ENCODE measurements at places on chromosomes 16 and 17.
A peak's percentile ranks its signal among the peaks of the same experiment; 100 is the strongest.

GRCh38 chr17:69047368-69048263 is 13.1 kb downstream of the ABCA9 start:
- no peak for DNase-seq

DNA sequence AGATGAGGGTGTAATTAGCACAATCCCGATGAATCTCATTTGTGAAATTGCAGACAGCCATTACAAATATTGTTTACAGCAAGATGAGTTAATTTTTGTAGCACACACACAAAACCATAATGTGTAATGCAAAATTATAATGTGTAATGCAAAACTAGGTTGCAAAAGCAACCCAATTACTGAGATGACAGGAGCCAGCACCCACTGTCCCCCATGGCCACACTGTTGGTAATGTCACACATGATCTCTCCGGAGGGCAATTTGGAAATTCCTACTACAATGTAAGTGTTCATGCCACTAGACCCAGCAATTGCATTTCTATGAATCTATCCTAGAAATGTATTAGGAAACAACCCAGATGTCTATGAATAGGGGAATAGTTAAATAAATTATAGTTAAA is 76.9 kb downstream of the MARF1 start:
- no peak for DNase-seq

DNA sequence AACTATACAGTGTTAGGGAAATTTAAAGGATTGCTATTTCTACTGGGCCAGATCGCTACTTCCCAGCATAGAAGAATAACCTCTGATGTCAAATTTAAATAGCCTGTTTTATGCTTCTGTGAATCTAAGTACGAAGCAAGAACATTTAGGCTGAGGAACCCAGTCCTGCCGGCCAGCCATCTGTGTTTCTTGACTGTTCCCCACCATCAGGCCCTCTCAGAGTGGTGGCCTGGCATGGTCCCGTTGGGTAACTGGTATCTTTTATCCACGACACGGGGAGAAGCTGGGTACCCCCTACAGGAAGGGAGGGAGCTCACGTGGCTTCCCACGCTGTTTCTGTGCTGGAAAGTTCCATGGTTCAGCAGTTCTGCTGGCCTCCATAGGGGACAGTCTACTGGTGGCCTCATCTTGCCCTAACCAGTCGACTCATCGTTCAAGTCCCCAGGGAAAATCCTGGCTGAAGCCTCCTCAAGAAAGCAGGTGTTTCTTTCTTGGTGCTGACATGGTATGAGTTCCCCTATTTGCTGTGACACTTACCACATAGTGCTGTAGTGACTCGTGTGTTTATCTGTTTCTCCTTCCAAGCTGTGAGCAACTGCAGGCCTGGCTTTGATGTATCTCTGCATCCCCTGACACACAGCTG is 201.7 kb upstream of the NLRP1 start:
- DNase-seq = no peak

GRCh38 chr17:49979748-49980479 is 10.9 kb downstream of the DLX4 start:
- no peak for DNase-seq

DNA sequence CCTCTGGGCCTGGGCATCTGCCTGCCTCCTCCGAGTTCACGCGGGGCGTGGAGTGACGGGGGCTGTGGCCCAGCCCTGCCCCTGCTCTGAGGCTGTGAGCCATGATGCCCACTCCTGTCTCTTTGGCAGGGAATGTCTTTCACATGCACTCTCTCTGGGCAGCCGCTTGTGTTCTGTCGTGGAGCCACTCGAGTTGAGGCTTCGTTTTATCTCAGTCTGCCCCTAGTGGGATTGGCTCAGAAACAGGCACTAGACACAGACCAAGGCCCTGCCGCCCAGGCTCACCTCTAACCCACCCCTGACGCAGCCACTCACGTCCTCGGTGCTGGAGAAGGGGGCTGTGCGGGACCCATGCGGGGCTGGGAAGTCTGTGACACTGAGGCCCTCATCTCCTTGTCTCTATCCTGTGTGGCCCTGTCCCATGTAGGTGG is 67.5 kb upstream of the KCTD5 start:
- no peak for DNase-seq

DNA sequence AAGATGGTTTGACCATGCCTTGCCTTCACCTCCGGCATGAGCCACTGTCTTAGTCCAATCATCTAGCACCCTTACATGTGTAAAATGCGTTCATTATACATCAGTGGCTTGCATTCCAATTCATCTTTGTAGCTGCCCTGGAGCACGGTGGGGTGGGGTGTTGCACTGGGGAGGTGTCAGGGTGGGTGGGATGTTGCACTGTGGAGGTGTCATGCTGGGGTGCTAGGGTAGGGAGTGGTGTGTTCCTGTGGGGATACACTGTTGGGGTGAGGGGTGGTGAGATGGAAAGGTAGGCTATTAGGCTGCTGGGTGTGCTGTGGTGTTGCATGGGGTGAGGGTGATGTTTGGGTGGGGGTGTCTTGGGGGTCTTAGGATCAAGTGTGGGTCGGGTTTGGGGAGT is 47.0 kb downstream of the NLRC5 start:
- DNase-seq = no peak

GRCh38 chr16:17448640-17449638 is 21.8 kb downstream of the XYLT1 start:
- no peak for DNase-seq

DNA sequence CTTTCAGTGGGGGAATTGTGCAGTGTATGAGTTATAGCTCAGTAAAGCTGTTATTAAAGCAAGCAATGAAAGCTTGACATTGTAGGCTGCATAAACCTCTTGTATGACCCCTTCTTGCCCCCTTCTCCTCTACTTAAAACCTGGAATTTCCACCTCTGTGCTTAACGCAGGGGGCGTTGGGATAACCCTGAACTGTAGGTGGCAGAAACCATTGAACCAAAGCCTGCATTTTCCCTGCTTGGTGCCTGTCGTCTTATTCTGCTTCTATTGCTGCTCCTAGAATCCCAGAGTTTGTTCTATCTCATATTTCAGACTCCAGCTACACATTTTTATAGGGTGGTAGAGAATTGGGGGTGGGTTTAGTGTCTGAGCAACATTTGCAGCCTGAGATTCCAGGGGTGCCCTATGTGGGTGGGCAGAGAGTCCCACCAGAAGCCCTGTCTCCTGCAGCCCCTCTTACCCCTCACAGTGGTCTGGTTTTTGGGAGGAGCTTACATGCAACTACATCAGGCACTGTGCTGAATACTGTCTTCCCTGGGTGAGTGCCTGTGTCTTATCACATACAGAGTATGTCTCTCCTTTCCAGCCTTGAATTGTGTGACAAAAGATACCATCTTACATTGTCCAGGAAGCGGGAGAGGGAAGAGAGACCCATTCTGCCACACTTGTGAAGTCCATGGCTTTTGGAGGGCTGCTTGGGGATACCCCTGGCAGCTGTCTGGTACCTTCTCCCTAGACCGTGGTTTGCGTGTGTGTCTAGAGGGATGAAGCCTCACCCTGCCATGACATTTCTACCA is 407.7 kb upstream of the EEF2KMT start:
- DNase-seq = no peak

DNA sequence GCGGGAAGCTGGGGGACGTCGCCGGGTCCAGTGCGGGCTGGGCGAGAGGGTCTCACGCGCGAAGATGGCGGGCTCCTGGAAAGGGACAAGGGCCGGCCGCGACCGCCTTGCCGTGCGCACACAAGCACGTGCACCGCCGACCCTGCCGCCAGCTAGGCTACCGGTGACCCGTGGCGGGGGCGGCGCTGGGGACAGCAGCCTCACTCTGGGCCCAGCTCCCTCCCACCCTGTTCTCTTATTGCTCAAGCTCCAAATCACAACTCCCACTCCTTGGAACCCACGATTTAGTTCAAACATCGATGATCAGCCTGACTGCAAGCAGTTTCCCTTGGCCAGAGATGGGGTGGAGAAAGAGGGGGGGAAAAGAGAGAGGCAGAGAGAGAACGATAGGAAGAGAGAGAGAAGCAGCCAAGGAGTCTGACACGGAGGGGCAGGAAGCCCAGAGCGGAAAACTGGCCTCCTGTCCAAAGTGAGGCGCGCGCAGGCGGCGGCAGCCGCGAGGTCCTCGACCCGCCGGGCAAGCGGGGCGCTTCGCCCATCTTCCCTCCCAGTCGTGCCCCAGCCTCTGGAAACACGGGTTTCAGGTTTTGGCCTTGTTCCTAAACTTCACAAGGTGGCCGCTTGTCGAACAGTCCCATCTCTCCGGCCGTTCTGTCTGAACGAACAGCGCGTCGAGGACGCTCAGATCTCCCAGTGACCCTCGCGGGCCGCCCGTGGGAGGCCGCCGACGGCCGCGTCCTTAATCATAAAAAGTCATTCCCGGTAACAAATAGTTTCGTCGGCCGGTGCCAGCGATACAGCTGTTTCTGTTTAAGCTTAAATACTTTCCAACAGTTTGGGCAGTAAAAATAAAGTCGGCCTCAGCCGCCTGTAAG is 1.7 kb upstream of the CBX8 start:
- no peak for DNase-seq

DNA sequence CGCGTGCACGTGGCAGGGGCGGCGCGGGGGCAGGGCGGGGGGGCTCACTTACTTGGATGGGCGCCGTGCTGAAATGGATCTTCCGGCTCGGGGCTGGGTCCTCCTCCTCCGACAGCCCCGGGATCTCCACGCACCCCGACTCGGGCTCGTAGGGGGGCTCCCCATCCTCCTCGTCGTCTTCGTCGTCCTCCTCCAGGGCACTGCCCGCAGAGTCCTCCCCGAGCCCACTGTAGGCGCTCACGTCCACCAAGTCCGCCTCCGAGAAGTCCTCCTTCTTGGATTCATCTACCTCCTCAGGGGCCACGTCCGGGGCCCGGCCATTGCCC is 1.4 kb downstream of the PPP1R9B start:
- DNase-seq = no peak

GRCh38 chr16:11621920-11622651 is 35.4 kb upstream of the LITAF start:
- DNase-seq = no peak

DNA sequence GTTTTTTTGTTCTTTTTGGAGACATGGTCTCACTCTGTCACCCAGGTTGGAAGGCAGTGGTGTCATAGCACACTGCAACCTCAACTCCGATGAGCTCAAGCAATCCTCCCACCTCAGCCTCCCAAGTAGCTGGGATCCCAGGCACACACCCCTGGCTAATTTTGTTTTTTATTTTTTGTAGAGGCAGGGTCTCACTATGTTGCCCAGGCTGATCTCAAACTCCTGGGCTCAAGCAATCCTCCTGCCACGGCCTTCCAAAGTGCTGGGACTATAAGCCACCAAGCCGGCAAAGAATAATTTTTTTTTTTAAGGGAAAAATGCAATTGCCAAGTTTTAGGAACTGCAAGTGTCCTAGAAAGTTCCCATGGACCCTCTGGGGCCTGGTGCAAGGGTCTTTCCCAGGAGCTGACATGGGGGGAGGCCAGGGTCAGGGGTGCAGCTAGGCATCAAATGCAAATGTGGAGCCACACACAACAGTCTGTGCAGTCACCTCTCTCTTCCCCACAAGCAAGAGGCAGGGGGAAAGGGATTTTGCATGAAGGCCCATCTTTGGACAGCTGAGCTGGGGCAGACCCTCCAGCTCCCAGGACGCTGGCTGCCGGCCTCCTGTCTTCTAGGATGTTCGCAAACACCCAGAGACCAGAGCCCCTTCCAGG is 20.1 kb upstream of the BCAR1 start:
- no peak for DNase-seq

GRCh38 chr17:16988749-16989229 is 16.9 kb upstream of the TNFRSF13B start:
- DNase-seq = no peak

GRCh38 chr16:13756411-13757140 is 163.4 kb upstream of the ERCC4 start:
- no peak for DNase-seq

DNA sequence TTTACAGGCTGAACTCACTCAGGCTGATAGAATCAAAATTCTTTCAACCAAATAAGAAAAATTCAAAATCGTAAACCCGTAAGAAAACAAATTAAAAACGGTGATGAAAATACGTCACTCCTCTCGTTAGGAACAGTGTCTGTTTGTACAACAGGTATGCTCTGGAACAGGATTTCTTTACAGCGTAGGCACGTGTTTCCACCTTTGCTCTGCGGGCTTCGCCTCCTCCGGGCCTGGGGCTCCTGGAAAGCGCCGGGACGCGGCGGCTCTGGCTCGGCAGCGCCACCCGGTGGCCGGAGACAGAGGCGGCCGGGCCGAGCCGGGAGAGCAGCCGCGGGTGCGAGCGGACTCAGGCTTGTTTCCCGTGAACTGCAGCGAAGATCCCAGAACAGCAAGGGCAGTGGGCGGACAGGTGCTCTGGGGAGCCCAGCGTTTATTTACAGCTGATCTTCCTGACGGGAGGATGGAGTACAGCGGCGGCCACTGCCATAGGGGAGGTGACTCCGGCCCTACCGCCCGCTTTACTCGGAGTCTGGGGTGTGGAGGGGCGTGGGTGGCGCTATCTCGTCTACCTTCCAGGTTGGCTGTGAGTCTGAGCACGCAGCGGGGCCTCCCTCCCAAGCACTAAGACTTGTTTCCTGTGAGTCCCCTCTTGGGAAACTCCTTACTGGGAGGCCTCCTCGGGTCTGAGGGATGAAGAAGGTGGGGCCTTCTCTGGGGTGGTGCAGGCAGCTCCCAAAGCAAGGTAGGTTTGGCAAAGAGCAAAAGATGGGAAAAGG is 40.5 kb upstream of the ATP2A3 start:
- peak; percentile 38 for DNase-seq

DNA sequence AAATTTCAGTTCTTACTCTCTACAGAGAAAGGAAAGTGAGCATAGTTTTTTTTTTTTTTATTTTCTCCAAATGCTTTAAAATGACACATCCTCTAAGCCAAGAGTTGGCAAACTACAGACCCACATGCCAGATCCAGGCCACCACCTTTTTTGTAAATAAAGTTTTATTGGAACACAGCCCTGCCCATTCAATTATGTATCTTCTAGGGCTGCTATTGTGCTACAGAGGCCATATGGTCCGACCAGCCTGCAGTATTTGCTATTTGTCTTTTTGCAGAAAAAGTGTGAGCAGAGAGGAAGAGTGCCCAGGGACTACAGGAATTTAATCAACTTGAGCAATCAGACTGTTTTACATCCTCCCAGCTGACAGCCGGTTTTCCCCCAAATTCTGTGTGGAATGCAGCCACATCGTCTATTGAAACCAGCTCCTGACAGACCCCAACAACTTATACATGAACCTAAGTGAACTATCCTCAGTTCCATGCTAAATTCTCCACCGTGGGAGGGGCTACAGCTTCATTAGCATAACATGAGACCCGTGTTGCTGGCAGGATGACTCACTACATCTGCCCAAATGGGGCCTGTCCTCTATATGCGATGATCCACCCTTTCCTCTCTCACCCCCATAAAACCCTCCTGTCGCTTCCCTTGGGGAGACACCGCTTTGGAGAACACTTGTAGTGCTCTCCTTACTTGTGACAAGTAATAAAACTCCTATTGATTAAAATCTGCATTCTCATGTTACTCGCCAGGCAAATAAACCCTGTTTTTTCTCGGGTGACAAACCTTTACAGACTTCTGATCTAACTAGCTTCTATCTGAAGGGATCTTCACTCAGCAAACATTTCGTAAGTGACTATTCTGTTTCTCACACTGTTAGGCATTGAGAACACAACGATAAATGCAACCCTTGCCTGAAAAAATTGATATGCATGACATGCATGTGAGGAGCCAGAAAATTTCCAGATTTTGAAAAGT is 149.4 kb upstream of the HS3ST3A1 start:
- no peak for DNase-seq

GRCh38 chr17:79942591-79943346 is 92.9 kb downstream of the TBC1D16 start:
- DNase-seq = no peak
